ENCODE measurements at places on chromosomes 11 and 22. TPM values are rescaled to one million over a fixed set of nuclear protein-coding genes. Genes with fewer than 3 reads are reported as not detected.
A peak's percentile ranks its signal among the peaks of the same experiment; 100 is the strongest.

DNA sequence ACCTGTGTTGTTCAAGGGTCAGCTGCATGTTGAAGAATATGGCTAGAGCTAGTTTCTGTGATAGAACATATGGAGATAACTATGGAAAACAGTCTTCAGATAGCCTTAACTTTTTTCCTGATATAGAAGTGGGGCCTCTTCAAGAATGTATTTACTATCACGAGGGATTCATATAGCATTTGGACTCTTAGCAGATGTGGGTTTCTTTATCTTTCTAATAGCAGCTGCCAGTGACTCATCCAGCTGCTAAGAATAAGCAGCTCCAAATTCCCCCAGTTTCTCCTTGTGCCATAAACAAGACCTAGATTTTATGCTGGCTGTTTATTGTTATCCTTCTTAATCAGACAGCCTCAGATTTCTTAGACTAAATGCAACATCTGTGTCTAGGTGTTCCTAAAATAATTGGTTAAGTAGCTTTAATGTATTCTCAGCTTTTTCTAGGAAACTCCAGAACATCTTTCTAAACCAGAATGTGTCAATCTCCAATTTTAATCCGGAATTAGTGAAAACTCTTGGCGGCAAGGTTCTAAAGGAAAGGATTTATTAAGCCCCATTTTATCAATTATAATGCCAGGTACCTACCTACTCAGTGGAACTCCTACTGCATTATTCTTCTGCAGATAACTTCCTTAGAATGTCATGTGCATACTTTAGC, 119.8 kb downstream of the CSTPP1 start:
- DNase-seq = no peak

Gene GPR83
- not detected for total RNA-seq

- peak; percentile 35 for DNase-seq
These were observed 99.5 kb downstream of the ZNF280B start for GRCh38 chr22:22408731-22409696.

- no peak for DNase-seq
These were observed 201.7 kb downstream of the ARHGAP42 start for GRCh38 chr11:100888836-100889235.

GRCh38 chr11:72238040-72238450, 5.9 kb downstream of the PHOX2A start:
- peak; percentile 56 for DNase-seq

DNA sequence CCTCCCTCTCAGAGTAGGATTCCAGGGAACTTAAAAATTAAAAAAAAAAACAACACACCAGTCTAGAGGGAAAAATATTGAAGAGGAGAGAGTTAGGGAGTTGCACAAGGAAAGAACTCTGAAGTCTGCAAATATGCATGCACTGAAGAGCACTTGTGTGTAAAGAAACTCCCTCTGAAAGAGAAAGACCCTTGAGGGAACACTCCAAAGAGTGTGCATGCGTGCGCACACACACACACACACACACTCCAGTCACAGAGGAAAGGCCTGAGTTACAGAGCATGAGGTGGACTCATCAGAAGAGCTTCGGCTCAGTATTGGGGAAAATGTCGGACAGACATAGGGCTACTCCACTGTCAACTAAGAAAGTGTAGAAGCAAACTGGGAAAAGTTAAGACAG, 30.1 kb downstream of the GGTLC2 start:
- DNase-seq = no peak

GRCh38 chr11:128940603-128941002, 2.1 kb downstream of the TP53AIP1 start:
- DNase-seq = no peak

Gene JAM3
- total RNA-seq = 1.6 TPM

Gene C11orf86
- total RNA-seq = not detected

DNA sequence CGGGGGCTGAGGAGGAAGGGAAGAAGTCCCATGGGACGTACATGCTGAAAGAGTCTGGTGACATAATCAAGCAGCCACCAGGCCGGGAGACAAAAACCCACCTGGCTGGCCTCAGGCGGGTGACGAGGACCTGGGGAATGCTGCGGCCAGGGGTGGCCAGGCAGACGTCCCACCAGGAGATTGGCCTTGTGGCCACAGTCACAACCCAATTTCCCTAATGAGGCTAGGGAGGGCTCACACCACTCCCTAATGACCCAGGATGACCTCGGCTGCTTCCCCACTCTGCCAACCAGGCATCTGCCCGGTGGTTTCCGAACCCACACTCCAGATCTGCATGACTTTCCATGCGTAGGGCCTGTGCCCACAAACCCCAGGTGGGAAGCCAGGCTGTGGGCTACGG, 66.9 kb downstream of the SCUBE1 start:
- DNase-seq = no peak

DNA sequence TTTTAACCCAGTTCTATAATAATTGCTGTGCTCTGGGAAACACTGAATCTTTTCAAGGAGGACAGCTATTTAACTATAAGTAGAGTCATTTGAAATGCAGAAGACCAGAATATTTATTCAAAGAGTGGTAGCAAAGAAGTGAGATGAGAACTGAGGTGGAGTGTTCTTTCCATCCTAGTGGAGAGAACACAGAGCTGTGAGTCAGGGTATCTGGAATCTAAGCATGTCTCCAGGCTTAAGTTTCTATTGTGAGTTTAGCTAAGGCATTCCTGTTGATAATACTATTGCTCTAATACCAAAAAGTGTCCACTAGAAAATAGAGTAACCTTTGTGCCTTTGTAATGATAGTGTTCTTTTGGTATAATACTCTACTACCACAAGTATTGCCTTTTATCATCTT, 32.4 kb downstream of the JAM3 start:
- no peak for DNase-seq

GRCh38 chr11:35174666-35175065, 35.7 kb downstream of the CD44 start:
- DNase-seq = peak; percentile 46

Gene NAALADL1
- 0.47 TPM for total RNA-seq

All from PC-3 (cell line).